ENCODE measurements at places on chromosomes 6 and 20. TPM values are rescaled to one million over a fixed set of nuclear protein-coding genes. Genes with fewer than 3 reads are reported as not detected.

The BTNL2 gene
- total RNA-seq: not detected

The MYLK2 gene
- 0.21 TPM for total RNA-seq

The ABCF1 gene
- 17.4 TPM for total RNA-seq

The EGFL8 gene
- total RNA-seq: 9.2 TPM

The ADGRF4 gene
- 0.24 TPM for total RNA-seq

The HTR1B gene
- 1.1 TPM for total RNA-seq

The ELOVL2 gene
- not detected for total RNA-seq

GRCh38 chr20:37521061-37521771 is at the start of gene NNAT:
Gene NNAT, plus strand, starts transcription at chr20:37521250. Its CDS starts 82 bp downstream, at chr20:37521332.
- no peaks in the 10 kb centered on the region for H3K27me3 ChIP-seq
- no peak within 1 kb of the TSS for H3K27ac ChIP-seq
- H3K4me1 ChIP-seq: peaks cover under 1% of the 10 kb centered on the region
- peak within 1 kb of the TSS; percentile 15 for H3K4me3 ChIP-seq
- DNase-seq: no peak

DNA sequence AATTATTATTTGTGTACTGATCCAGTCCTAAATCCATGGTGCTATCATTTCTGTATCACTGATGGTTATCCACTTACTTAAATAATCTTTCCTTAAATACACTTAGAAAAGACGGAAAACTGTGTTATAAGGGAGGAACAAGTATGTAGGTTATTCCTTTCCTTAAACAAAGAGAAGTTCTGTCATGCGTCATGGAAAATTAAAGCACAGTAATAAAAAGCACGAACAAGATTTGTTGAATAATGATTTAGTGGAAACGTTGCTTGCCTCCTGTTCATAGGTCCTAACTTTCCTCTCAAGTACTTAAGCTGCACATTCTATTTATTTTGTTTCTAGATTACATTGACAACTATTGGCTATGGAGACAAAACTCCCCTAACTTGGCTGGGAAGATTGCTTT is 120.4 kb downstream of the KHDC1L start:
- H3K36me3 ChIP-seq: no peaks in the 10 kb centered on the region
- no peak overlapping the region for H3K27ac ChIP-seq
- DNase-seq: no peak

DNA sequence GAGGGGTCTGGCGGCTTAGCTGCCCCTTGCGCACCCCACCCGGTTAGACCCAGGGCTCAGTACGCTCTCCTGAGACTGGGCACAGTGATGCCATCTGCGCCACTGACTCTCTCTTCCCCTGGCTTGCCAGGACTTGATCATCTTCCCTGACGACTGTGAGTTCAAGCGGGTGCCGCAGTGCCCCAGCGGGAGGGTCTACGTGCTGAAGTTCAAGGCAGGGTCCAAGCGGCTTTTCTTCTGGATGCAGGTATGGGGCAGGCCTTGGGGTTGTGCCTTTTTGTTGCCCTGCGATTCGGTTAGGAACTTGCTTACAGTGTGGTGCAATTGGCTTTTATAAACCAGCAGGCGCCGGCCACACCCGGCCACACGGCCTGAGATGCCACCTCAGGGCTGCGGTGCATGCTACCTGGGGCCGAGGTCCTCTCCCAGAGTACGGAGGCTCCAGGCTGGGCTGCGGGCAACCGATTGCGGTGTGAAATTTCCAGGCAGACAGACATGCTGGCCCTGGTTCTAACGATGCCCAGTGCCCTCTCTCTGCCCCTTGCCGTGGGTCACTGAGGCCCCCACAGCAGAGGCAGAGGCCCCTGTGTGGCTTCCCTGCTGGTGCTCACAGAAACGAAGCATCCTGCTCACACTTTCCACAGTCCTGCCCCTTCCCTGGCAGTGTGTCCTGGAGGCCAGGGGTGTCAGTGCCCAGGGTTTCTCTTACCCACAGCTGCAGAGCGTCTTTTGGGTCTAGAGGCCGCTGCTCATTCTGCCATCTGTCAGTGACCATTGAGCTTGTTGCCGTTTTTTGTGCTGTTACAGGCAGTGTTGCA is 1.7 kb downstream of the ADRM1 start:
- no peaks in the 10 kb centered on the region for H3K27me3 ChIP-seq
- DNase-seq: no peak
- no peak overlapping the region for H3K27ac ChIP-seq
- H3K4me1 ChIP-seq: no peaks in the 10 kb centered on the region

GRCh38 chr6:154298297-154298696 is 58.3 kb downstream of the IPCEF1 start:
- H3K27me3 ChIP-seq: no peaks in the 10 kb centered on the region
- H3K27ac ChIP-seq: no peak overlapping the region
- no peak overlapping the region for H3K4me3 ChIP-seq
- H3K36me3 ChIP-seq: no peaks in the 10 kb centered on the region

DNA sequence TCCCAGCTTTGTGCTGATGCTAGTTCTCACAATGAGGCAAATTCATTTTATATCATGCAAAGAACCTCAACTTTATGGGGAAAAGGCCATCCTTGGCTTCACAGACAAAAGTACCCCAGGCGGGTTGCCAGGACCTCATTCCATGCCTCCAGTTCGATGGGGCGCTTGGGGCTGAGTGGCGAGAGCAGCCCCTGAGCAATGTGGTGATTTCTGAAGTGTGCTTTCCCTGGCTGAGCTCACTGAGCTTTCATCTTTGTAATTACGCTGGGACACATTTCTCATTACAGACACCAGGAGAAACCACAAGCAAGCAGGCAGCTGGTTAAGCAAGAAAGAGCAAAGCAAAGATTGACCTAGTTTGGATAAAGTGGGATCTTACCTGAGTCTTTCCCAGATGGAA is 301.5 kb upstream of the CDH4 start:
- no peak for DNase-seq
- no peaks in the 10 kb centered on the region for H3K27me3 ChIP-seq
- H3K4me1 ChIP-seq: no peaks in the 10 kb centered on the region
- H3K36me3 ChIP-seq: no peaks in the 10 kb centered on the region
- no peak overlapping the region for H3K27ac ChIP-seq
- H3K4me3 ChIP-seq: no peak overlapping the region

GRCh38 chr6:128558021-128558420 is 37.6 kb upstream of the PTPRK start:
- no peaks in the 10 kb centered on the region for H3K27me3 ChIP-seq
- no peaks in the 10 kb centered on the region for H3K4me1 ChIP-seq
- no peak overlapping the region for H3K27ac ChIP-seq
- DNase-seq: no peak
- no peak overlapping the region for H3K4me3 ChIP-seq
- H3K36me3 ChIP-seq: no peaks in the 10 kb centered on the region

DNA sequence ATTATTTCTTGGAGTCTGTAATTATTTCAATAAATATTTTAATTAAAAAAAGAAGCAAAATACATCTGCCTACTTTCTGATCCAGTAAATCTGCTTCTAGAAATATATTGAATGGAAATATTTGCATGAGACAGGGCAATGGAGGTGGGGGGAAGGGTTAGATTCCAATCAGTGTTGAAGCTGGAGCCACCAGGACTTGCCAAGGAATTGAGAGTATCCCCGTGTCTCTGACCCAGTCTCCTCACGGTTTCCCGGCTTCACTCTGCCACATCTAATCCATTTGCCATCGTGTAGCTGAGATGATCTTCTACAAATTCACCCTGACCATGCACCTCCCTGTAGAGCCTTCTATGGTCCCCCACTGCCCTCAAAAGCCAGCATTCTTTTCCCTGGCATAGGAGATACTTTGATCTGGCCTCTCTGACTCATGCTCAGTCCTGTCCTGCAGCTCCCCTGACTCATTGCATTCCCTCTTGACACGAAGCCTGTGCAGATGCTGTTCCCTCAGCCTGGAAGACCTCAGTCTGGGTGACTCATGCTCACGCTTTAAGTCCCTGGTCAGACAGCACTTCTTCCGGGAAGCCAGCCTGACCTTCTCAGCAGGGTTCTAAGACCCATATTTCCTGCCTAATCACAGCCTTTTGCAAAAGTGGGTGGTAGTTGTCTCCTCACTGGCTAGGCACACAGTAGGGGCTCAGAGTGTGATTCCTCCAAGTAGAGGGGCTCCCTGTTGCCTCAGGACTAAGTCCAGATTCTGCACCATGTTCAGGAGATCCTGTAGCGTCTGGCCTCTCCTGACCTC is 23.0 kb upstream of the FKBP1A start:
- H3K4me1 ChIP-seq: no peaks in the 10 kb centered on the region
- DNase-seq: no peak
- no peaks in the 10 kb centered on the region for H3K27me3 ChIP-seq
- no peak overlapping the region for H3K27ac ChIP-seq
- no peaks in the 10 kb centered on the region for H3K36me3 ChIP-seq

DNA sequence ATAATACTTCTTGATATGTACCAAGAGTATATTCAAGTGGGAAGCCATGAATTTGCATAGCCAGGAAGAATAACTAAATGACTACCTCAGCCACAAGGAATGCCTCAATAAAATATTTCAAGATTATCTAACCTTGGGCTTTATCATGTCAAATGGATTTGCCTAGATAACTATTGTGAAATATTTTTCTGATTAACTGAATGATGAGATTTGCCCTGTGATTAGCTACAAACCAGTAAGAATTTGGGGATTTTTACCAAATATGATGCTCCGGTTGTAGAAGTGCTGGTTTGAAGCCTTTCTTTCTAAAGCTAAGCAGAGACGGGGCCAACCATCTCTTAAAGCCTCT is 125.6 kb upstream of the LAMP5 start:
- no peak for DNase-seq
- H3K4me1 ChIP-seq: no peaks in the 10 kb centered on the region

DNA sequence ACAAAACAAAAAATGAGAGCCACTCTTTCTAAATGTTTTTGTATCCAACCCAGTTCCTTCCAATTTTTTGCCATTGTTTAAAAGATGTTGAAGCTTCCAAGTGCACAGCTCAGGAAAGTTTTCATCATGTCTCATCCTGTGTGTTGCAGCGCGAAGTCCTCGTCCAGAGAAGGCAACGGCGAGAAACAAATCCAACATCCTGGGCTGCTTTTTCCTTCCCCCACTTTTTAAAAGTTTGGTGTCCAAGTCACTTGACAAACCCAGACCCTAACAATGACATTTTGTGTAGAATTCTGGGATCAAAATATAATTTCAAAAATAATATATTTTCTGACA is 92.3 kb downstream of the ANKRD60 start:
- H3K36me3 ChIP-seq: no peaks in the 10 kb centered on the region
- DNase-seq: no peak
- no peak overlapping the region for H3K27ac ChIP-seq
- H3K27me3 ChIP-seq: no peaks in the 10 kb centered on the region
- no peak overlapping the region for H3K4me3 ChIP-seq

DNA sequence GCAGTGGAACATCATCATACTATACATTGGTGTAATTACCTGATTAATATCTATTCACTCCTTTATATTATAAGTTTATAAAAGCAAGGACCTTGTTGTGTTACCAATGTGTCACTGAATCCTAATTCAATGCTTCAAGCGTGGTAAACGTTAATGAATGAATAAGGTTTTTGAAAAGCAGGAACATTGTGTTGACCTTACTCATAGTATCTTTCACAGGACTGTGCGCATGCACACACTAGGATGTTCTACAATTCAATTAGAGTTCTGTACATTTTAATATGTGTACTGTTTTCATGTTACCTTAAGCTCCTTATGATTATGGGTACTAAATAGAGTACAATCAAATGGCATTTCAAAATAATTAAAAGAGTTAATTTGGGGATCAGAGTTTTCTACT is 578.5 kb downstream of the BMP2 start:
- H3K27ac ChIP-seq: no peak overlapping the region
- H3K4me3 ChIP-seq: no peak overlapping the region
- no peaks in the 10 kb centered on the region for H3K27me3 ChIP-seq
- H3K36me3 ChIP-seq: no peaks in the 10 kb centered on the region
- no peaks in the 10 kb centered on the region for H3K4me1 ChIP-seq
- DNase-seq: no peak

GRCh38 chr6:77814119-77814518 is 161.3 kb downstream of the MEI4 start:
- no peak overlapping the region for H3K4me3 ChIP-seq
- H3K27me3 ChIP-seq: no peaks in the 10 kb centered on the region
- no peaks in the 10 kb centered on the region for H3K4me1 ChIP-seq

GRCh38 chr20:44738813-44739477 is 6.7 kb upstream of the KCNK15 start:
- H3K36me3 ChIP-seq: no peaks in the 10 kb centered on the region
- H3K27me3 ChIP-seq: no peaks in the 10 kb centered on the region
- DNase-seq: peak; percentile 72
- H3K27ac ChIP-seq: no peak overlapping the region
- H3K4me1 ChIP-seq: no peaks in the 10 kb centered on the region

DNA sequence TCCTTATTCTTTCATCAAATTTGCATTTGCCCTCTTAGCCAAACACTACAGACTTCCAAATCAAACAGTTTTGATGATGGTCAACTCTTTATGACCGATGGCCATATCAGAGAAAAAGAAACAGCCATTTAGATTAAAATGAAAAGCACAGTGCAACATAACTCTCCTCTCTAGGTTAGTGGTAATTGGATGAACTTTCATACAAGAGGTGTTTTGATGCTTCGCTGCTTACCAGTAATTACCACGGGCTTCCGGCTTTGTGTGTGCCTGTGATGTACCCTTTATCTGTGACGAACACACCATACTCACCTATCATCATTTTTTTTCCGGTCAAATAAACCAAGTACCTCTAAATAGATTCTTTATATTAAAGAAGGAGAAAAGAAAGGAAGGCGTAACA is 181.8 kb downstream of the FOXA2 start:
- no peaks in the 10 kb centered on the region for H3K27me3 ChIP-seq
- peaks cover 8% of the 10 kb centered on the region for H3K4me1 ChIP-seq
- no peak overlapping the region for H3K4me3 ChIP-seq
- H3K36me3 ChIP-seq: no peaks in the 10 kb centered on the region

GRCh38 chr6:143276436-143276835 is 174.1 kb downstream of the ADAT2 start:
- no peaks in the 10 kb centered on the region for H3K27me3 ChIP-seq
- no peak overlapping the region for H3K4me3 ChIP-seq
- DNase-seq: no peak
- H3K4me1 ChIP-seq: no peaks in the 10 kb centered on the region

- H3K36me3 ChIP-seq: no peaks in the 10 kb centered on the region
- no peaks in the 10 kb centered on the region for H3K27me3 ChIP-seq
- no peak for DNase-seq
- H3K27ac ChIP-seq: no peak overlapping the region
- no peak overlapping the region for H3K4me3 ChIP-seq
These were observed 21.9 kb upstream of the CSE1L start for GRCh38 chr20:49024220-49024619.

- no peaks in the 10 kb centered on the region for H3K36me3 ChIP-seq
- H3K27ac ChIP-seq: no peak overlapping the region
- H3K4me1 ChIP-seq: no peaks in the 10 kb centered on the region
These were observed 128.8 kb downstream of the FOXO3 start for GRCh38 chr6:108689272-108690161.

DNA sequence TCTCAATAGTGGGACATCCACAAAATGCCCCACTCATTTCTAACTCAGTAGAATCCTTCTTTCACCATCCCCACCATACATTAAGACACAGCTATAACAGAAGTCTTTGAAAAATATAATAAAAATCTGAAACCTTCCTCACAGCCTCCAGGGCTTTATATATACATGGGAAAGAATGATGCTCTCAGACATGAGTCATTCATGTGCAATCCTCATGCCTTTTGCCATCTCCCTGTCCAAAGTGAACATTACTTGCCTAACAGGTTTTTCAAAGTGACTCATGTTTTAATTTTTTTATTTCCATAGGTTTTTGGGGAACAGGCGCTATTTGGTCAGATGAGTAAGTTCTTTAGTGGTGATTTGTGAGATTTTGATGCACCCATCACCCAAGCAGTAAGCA is 162.7 kb downstream of the RALGAPA2 start:
- no peaks in the 10 kb centered on the region for H3K4me1 ChIP-seq
- H3K36me3 ChIP-seq: no peaks in the 10 kb centered on the region
- H3K4me3 ChIP-seq: no peak overlapping the region
- no peaks in the 10 kb centered on the region for H3K27me3 ChIP-seq

- H3K4me1 ChIP-seq: peaks cover 4% of the 10 kb centered on the region
- H3K4me3 ChIP-seq: peak overlapping the region; percentile 93
- no peaks in the 10 kb centered on the region for H3K36me3 ChIP-seq
- no peaks in the 10 kb centered on the region for H3K27me3 ChIP-seq
- DNase-seq: no peak
- H3K27ac ChIP-seq: peak overlapping the region; percentile 97
These were observed 2.2 kb upstream of the STXBP5 start for GRCh38 chr6:147201885-147202515.
